ENCODE measurements at places on chromosomes 11 and 22.

- no peak for DNase-seq
Measured at GRCh38 chr11:108032800-108033199, 24.1 kb downstream of the CUL5 start.

DNA sequence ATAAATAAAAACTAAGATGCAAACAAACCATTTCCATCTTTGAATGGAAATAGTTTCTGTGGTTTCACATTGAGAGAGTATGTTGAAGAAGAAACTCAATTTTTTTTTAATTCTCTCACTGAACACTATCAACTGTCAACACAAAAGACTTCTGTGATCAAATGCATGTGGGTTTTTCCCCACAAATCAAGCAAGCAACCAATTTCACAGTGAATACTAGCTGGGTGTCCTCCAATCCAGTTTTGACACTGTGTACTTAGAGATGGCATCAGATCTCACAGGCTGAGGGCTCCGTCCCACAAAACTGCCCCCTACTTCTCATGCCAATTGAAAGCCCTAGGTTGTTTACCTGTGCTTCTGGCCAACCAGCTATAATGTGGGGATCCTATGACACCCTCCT is 34.5 kb downstream of the CTSC start:
- DNase-seq: no peak

- peak; percentile 86 for DNase-seq
Measured at GRCh38 chr11:111378861-111379601, at the start of gene POU2AF1. Gene POU2AF1 (minus strand): TSS chr11:111379275. CDS start chr11:111379177, 98 bp downstream.

DNA sequence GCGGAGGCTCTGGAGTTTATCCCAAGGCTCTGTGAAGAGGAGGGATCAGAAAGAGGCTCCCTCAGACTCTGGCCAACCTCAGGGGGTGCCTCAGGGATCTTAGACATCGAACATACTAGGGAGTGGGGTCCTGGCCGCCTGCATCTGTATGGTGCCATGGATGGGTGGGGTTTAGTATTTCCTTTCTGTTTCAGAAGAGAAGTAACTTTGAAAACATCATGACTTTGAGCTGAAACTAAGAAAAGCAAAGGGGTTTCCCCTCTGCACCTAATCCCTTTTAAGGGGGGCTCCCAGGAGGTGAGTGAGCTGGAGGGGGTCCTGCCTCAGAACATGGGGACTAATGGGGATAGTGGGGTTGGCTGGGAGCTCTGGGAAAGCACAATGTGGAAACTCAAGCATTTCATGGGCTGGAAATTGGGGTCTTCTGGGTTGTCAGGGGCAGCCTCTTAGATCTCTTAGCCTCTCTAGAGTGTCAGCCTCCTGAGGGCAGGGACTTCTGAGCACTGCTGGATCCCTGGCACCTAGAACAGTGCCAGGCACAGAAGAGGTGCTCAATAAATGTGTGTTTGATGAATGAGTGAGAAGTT is 11.8 kb upstream of the SSTR3 start:
- DNase-seq: no peak

GRCh38 chr11:2952290-2952689 is 23.1 kb upstream of the PHLDA2 start:
- no peak for DNase-seq

GRCh38 chr11:134633276-134633675 is 221.2 kb upstream of the B3GAT1 start:
- DNase-seq: no peak

- peak; percentile 34 for DNase-seq
Measured at GRCh38 chr11:32894149-32894827, 1.7 kb downstream of the QSER1 start.
